Esophagus muscularis mucosa (tissue), 4 donors: ENCODE measurements at places on chromosomes 2 and 18. TPM values are rescaled to one million over a fixed set of nuclear protein-coding genes. Genes with fewer than 3 reads are reported as not detected.
A peak's percentile ranks its signal among the peaks of the same experiment; 100 is the strongest.

CROCC2 gene
- total RNA-seq = not detected

DNA sequence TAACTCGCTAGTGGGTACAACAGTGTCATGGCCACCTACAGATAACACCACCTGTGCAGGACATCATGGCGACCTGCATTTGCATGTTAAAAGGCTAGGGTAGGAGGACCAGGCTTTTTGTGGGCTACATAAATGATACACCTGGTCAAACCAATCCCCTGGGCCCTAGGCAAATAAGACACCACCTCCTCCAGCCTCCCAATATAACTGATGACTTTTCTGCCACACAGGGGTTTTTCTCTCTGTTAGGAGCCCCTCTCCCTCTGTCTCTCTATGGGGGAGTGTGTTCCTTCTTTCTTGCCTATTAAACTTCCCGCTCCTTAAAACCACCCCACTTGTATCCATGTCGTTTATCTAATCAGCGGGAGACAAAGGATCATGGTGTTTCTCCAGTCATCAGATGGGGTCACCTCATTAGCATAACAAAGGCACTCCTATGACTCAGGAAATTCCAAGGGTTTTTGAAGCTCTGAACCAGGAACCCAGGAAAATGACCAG, 10.8 kb upstream of the BUB1 start:
- no peak for DNase-seq

CNTNAP5 gene
- total RNA-seq = 0.17 TPM

GMCL1 gene
- 13.7 TPM for total RNA-seq

GRCh38 chr2:6973895-6974545, 56.8 kb downstream of the RNF144A start:
- DNase-seq = no peak

SLC38A11 gene
- total RNA-seq = 1.4 TPM

DNAH6 gene
- 0.42 TPM for total RNA-seq

DNA sequence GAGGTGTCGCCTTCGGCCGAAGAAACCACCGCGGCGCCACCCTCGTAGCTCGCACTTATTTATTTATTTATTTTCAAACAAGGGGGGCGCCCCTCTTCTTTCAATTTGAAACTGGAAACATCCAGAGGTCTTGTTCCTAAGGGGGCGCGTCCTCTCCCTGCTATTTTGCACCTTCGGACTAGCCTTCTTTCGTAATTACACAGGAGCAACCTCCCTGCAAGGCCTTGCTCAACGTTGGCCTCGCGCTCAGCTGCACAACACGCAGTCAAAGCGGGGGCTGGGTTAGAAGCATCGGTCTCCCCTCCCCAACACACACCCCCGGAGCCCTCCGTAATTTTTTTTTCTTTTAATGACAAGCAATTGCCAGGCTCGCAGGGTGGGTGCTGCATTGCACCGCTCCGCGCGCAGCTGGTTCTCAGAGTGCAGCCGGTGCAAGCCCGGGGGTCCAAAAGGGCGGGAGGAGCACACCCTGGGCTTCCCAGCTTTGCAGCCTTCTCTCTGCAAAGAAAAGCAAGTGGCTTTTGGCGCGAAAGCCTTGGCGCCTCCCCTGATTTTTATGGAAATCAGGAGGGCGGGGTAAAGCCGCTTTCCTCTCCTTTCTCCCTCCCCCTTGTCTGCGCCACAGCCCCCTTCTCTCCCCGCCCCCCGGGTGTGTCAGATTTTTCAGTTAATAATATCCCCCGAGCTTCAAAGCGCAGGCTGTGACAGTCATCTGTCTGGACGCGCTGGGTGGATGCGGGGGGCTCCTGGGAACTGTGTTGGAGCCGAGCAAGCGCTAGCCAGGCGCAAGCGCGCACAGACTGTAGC, at the start of gene MYCN:
Gene MYCN (plus strand): TSS at position 697 of the 807 bp plus-strand sequence. CDS start 1,515 bp downstream, outside the sequence.
- no peak for DNase-seq

DNA sequence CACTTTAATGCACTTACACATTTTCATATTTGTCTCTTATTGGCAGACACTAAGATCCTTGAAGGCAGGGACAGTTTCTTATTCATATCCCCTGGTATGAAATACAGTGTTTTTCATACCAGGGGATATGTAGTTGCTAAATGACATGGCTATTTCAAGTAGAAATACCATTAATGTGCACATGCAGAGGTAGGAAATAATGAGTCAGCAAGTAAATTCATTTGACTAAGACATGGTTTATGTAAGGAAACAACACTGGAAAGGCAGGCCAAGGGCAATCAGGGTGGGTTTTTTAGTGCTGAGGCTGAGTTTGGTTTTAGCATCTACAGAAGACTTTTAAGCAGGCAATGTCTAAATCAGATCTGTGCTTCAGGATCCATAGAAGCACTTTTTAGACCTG, 155.9 kb downstream of the WDPCP start:
- no peak for DNase-seq

GRCh38 chr2:212477571-212477970, 61.0 kb downstream of the ERBB4 start:
- no peak for DNase-seq

ALPP gene
- 0.06 TPM for total RNA-seq

ITPRIPL1 gene
- total RNA-seq = 1.4 TPM

MC5R gene
- not detected for total RNA-seq

GALNT5 gene
- 0.13 TPM for total RNA-seq

KLF7 gene
- 33.6 TPM for total RNA-seq

GRCh38 chr2:42859006-42859552, 66.7 kb upstream of the HAAO start:
- no peak for DNase-seq

GRCh38 chr2:183070942-183071844, 7.4 kb upstream of the DUSP19 start:
- no peak for DNase-seq

- DNase-seq = no peak
These were observed 2.0 kb downstream of the INO80C start for GRCh38 chr18:35495536-35496314.

- DNase-seq = peak; percentile 99
These were observed at the start of gene CHMP1B for GRCh38 chr18:11851146-11851805. TSS of gene CHMP1B (plus strand) at chr18:11851413. CDS start at chr18:11851512, 99 bp downstream.

TWIST2 gene
- 47.9 TPM for total RNA-seq

DNA sequence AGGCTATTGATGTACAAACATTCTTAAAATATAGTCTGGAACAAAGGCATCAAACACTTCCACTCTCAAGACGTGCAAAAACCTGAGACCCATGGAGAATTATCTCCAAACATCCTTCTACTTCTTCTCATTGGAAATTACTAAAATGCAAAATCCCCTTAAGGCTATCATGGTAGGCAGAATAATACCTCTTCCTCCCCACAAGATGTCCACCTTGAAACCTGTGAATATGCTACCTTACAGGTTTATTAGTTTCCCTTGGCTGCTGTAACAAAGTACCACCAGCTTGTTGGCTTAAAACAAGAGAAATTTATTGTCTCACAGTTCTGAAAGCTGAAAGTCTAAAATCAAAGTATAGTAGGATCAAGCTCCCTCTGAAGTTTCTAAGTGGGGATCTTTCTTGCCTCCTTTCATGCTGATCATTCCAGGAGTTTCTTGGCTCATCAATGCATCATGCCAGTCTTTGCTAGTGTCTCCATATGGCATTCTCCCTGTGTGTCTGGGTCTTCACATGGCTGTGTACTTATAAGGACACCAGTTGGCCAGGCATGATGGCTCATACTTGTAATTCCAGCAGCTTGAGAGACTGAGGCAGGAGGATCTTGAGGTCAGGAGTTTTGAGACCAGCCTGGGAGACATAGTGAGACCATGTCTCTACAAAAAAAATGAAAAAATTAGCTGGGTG, 163.7 kb upstream of the NCK2 start:
- DNase-seq = no peak

GRCh38 chr2:74417197-74417596, 4.2 kb downstream of the C2orf81 start:
- no peak for DNase-seq

RAMP1 gene
- 229 TPM for total RNA-seq

- no peak for DNase-seq
These were observed 38.1 kb upstream of the LBH start for GRCh38 chr2:30193104-30193681.
